ENCODE measurements at places on chromosomes 1 and 21.
A peak's percentile ranks its signal among the peaks of the same experiment; 100 is the strongest.

GRCh38 chr1:51858892-51859291, 19.6 kb downstream of the NRDC start:
- DNase-seq: no peak

DNA sequence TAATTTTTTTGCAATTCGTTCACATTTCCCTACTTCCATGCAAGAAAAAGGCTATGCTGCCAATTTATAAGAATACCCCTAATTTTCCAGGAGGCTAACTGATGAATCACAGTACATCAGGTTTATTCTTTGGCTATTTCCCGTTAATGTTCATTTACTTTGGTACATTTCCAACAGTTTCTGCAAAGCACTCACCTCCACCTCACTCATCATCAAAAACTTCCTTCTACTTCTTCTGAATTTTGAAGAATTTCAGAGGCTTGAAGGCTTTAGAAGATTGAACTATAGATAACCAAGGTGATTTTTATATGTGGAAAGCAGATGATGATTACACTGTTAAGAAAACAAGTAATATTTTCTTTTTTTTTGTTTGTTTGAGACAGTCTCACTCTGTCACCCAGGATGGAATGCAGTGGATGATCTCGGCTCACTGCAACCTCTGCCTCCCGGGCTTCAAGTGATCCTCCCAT, 60.5 kb upstream of the HP1BP3 start:
- DNase-seq: no peak

DNA sequence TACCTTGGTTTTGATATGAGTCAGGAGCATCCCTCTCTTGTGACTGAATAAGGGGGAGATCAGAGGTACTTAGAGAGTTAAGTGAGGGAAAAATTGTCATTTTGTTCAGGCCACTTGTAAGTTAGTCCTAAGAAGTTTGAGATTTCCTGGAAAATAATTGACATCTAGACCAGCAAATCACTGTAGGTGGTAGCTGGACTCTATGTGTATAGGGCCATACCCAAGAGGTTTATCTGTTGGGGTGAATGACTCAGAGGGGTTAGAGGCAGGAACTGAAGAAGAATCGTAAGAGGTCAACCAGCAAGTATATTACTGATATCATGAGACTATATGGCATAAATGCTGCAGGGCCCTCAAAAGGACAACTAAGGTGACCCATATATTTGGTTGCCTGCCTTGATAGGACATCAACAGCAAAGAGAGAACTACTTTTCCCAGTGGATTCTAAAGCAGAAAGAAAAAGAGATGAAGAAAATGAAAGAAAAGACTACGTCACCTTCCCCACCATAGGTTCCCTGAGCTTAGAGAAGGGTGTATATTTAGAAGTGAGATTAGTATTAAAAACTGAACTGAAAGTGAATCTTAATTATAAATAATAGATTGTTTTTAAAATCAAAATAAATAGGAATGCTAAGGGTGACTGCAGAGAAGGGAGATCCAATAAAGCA, 8.0 kb upstream of the RNPC3 start:
- no peak for DNase-seq

DNA sequence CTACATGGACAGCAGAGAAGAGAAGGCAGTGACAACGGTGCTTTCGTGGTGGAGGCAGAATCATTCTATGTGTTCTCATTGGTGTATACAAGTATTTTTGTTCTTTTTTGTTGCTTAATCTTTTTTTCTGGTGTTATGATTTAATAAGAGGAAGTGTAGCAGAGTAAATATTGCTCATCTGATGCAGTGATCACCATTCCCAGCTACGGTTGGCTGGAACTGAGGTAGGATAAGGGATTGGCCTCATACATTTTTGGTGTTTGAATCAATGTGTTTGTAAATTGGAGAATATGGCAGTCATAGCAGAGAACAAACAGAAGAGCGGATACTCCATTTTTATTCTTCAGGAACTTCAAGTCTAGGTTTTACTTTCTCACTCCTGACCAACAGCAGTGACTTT, 76.6 kb downstream of the UBE2U start:
- DNase-seq: no peak

DNA sequence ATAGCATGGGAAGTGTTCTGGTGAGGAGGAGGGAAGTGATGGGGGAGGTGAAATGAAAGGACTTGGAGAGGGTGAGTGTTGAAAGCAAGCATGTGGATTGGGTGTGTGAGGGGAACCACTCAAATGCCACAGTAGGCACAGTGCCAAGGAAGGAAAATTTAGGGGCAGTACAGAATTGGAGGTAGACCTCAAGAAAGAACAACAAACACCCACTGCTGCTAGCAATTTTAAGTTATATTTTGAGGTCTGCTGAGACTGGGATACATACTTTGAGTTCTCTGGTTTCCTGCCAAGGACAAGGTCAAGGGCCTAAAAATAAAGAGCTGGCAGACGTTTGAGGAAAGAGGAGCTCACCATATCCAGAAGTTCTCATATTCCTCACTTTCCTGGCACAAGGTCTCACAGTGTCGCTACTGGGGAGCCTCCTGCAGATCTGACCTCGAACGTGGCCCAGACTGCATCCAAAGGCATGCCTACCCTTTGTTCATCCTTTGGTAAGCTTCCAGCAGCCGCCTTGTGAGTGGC, 104.0 kb downstream of the BRINP2 start:
- DNase-seq: no peak

GRCh38 chr1:232600424-232601258, 29.3 kb downstream of the SIPA1L2 start:
- DNase-seq: peak; percentile 19

DNA sequence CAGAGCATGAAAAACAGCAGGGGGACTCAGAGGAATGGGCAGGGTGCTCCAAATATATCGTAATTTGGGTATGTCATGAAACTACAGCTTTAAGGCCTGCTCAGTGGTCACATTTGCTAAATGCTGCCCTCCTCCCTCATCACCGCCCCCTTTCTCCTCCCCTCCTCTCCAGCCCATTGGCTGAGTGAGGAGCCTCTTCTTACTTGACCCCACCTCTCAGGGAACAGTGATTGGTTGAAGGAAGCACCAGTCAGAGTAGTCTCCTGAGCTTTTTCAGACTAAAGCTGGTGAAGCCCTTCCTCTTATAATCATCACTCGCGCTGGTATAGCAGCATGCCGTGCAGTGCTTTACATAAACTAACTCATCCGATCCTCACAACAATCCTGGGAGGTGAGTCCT, 10.0 kb upstream of the TTC39A start:
- no peak for DNase-seq

GRCh38 chr1:107949467-107950253, 15.3 kb downstream of the VAV3 start:
- DNase-seq: no peak

DNA sequence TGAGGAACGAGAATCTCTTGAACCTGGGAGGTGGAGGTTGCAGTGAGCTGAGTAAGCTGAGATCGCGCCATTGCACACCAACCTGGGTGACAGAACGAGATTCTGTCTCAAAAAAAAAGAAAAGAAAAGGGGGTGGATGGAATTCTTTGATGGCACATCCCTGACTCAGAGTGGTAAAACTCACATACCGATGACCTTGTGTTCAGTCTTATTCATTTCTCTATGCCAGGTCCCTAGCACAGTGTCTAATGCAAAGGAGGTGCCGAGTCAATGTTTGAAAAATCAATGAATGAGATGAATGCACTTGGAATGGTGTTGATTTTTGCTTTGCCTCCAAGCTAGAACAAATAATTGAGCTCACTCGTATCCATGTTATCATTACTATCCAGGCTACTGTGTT, 18.5 kb upstream of the FAM20B start:
- no peak for DNase-seq

GRCh38 chr1:30373471-30374399, 349.6 kb downstream of the MATN1 start:
- DNase-seq: no peak

GRCh38 chr1:31227891-31228568, 11.7 kb downstream of the NKAIN1 start:
- no peak for DNase-seq

GRCh38 chr1:16111771-16112595, 38.5 kb upstream of the FAM131C start:
- DNase-seq: no peak

- DNase-seq: no peak
These were observed 22.3 kb upstream of the AGO1 start for GRCh38 chr1:35860696-35861095.

- DNase-seq: no peak
These were observed 7.5 kb downstream of the PCSK9 start for GRCh38 chr1:55046871-55047270.

- no peak for DNase-seq
These were observed 107.1 kb downstream of the NIBAN1 start for GRCh38 chr1:184866991-184867788.

DNA sequence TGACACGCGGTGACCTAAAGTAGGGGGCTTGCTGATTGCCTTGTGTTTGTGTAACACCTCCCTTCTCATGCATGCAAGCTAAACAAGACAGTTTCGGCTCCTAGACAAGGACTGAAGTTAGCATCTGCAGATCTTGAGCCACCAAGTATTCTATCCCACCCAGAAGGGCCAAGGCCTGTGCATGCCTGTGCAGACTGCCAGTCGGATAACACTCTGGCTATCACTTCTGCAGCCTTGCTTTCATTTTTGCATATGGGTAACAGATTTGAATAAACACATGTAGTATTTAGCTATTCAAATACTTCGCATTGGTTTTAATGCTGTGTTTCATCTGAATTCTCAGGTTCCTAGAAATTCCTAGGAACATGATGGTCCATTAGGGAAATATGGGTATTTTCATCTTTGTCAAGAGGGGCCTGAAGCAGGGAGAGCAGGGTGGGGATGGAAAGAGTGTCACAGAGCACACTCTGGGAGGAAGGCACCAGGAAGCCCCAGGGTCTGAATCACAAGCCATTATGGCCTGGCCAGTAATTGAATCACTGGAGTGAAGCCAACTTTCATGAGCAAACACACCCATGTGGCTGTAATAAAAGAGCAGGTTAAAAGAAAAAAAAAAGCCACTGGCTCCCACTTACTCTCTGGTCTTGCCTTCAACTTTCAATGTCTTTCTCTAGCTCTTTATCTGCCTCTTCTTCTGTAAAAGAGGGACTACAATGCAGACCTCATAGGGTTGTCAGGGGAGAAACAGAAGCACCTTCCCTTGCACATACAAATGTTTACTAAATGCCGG, 28.3 kb downstream of the GADD45A start:
- DNase-seq: peak; percentile 65

DNA sequence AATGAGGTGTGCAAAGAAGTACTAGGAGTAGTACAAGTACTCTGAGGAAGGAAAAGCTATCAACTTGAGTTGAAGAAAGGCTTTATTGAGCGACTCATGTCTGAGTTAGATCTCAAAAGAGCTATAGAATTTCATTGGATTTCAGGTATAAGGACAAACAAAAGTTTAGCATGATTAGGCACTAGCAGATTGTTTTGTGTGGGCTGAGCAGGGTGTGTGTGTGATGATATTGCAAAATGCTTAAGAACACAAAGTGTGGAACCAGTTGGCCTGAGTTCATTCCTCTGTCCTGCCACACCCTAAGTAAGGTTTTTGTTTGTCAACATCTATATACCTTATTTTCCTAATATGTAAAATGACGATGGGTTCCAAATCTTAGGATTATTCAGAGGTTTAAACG, 158.9 kb downstream of the KCNK2 start:
- DNase-seq: no peak

GRCh38 chr1:158153746-158154444, 26.8 kb upstream of the CD1D start:
- no peak for DNase-seq

- no peak for DNase-seq
These were observed 130.4 kb downstream of the LHX4 start for GRCh38 chr1:180360333-180361075.

- no peak for DNase-seq
These were observed 114.6 kb downstream of the MRPS6 start for GRCh38 chr21:34187935-34188334.

DNA sequence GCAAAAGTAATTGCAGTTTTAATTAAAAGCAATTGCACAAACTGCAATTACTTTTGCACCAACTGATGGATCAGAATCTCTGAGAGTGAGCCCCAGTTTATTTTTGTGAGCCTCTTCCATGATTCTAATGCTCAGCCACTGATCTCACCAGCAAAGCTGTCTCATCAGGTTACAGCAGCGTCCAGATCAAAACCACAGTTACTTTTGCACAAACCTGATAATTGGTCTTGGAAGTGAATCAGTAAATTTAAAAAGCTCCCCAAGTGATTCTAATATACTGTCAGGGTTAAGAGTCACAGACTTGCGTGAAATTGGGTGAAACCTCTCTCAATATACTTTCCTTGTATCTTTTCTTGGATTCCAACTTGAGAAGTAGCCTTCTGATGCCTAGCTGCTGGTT, 13.5 kb upstream of the CR2 start:
- no peak for DNase-seq

GRCh38 chr1:149993181-149993580, 17.3 kb downstream of the OTUD7B start:
- DNase-seq: no peak

- no peak for DNase-seq
These were observed 143.6 kb downstream of the LRRC7 start for GRCh38 chr1:69711190-69711930.

DNA sequence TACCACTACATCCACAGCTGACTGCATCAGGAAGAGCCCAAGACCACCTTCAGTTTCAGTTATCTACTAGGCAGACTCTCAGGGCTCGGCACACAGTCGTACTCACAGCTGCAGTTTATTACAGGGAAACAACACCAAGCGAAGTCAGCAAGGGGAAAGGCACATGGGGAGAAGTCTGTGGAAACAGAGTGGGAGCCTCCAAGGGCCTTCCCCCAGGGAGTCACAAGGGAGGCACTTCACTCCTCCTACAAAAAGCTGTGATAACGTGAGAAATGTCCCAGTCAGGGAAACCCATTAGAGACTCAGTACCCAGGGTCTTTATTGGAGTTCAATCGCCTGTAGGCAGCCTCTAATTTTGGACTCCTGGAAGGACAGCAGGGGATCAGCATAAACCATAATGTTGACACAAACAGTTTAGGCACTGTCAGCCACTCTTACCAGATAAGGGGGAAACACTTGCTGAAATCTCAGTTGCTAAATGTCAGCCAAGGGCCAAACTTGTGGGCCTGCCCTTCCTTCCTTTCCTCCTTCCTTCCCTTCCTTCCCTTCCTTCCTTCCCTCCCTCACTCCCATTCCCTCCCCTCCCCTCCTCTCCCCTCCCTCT, 444.0 kb downstream of the SMYD3 start:
- DNase-seq: no peak

DNA sequence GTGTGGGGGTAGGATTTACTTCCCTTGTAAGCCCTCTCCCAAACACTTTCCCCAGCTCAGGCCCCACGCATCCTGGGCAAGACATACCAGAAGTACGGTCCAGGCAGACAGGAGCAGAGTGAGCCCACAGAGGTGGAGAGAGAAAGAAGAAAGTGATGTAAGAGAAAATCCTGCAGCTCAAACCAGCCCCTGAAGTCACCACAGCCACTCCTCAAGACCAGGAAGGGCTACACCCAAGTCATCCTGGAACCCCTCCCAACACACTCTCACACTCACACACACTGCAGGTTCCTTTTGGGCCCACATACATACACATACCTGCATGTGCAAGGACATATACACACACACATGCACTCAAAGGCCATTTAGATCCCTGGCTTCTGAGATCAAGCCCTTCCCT, 106.8 kb downstream of the SYT2 start:
- no peak for DNase-seq

GRCh38 chr1:162970021-162970420, 99.1 kb upstream of the RGS4 start:
- no peak for DNase-seq
